ENCODE measurements at places on chromosomes 2 and 18. TPM values are rescaled to one million over a fixed set of nuclear protein-coding genes. Genes with fewer than 3 reads are reported as not detected.

SERPINB11 gene
- total RNA-seq: not detected

GGCX gene
- total RNA-seq: 26.3 TPM

DNA sequence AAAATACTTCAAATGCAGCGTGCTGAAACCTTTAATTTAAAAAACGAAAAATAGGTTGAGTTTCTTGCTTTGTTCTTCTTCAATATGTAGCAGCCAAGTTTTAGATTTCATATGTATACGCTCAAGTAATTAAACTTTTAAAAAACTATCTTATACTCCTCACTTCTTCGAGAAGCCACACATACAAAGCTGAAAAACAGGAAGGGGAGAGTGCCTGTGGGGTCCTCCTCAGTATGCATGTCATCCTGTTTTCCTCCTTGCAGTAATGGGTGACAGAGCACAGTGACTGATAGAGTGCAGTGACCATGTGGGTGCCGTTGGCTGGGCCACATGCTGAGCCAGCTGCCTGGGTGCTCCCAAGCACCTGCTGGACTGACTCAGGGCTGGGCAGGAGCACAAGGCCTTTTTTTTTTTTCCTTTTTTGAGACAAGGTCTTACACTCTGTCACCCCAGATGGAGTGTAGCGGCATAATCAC is 33.3 kb downstream of the UXS1 start:
- no peak for DNase-seq

DNA sequence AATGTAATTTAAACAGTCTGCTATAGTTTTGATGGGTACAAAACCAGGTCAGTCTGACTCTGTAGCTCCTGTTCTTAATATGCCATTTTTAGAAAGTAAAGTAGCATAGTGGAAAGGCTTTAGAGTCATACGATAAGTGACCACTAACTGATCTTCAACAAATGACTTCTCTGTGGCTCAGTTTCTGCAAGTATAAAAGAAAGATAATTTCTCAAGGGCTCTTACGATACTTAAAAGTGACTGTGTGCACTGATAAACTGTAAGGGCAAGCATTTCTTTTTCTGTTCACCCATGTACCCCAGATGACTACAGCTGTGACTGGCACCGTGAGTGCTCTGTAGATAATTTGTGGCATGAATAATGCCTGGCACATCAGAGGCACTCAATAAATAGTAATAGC is 178.7 kb downstream of the LCLAT1 start:
- no peak for DNase-seq

DNA sequence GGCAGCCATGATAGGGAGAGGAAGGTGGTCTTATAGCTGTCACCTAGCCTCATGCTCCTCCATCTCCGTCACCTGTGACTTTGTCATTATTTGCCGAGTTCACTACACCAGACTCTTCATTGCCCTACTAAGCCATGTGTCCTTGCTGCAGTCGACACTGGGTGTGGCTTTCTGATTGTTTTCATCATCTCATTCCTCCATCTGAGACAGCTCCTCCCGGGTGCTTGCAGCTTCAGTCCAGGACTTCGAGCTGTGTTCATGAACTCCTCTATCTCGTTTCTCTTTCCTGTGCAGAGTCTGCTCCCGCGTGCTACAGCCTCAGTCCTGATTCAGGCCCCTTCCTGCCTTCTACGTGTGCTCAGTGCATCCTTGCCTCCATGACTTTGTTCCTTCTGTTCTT is 295.1 kb upstream of the TNP1 start:
- no peak for DNase-seq
